ENCODE measurements at places on chromosomes 12 and 14.
A peak's percentile ranks its signal among the peaks of the same experiment; 100 is the strongest.

GRCh38 chr14:93464271-93464670 is 33.5 kb downstream of the UNC79 start:
- no peak for DNase-seq

- DNase-seq = no peak
These were observed 125.5 kb upstream of the DCN start for GRCh38 chr12:91307957-91308670.

- peak; percentile 64 for DNase-seq
These were observed 46.6 kb downstream of the SUSD6 start for GRCh38 chr14:69657950-69658355.

GRCh38 chr12:124296295-124296915 is 1.5 kb downstream of the RFLNA start:
- DNase-seq = peak; percentile 27

DNA sequence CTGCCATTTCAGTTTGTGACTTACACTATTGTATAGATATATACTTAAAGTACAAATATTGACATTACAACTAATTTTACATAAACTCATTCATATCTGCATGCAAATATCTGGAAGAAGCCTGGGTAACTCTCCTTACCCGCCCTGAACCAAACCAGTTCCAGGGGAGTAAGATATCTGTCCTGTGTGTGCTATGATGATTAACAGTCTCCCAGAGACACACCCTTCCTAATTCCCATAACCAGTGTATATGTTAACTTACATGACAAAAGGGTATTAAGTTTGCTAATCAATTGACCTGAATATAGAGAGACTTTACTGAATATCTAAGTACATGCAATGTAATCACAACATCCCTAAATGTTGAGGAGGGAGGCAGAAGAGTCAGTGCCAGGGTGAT is 23.0 kb downstream of the PRB3 start:
- DNase-seq = no peak

- DNase-seq = peak; percentile 99
These were observed 4.4 kb upstream of the DNAJC22 start for GRCh38 chr12:49342066-49342913.

DNA sequence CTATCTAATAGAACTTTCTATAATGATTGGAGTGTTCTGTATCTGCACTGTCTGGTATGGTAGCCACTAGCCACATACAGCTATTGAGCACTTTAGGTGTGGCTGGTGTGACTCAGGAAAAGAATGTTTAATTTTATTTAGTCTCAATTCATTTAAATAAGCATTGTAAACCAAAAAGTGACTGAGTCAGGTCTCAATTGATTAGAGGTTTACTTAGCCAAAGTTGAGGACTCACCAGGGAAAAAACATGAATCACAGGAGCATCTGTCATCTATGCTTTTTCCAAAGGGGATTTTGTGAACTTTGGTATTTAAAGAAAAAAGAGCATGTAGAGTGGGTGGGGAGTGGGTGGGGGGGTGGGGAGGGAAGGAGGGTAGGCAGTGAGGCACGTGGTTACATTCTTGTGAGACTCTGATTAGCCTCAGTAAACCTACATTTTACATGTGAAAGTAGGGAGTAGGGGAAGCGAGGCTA is 473.1 kb downstream of the ATP23 start:
- DNase-seq = no peak

DNA sequence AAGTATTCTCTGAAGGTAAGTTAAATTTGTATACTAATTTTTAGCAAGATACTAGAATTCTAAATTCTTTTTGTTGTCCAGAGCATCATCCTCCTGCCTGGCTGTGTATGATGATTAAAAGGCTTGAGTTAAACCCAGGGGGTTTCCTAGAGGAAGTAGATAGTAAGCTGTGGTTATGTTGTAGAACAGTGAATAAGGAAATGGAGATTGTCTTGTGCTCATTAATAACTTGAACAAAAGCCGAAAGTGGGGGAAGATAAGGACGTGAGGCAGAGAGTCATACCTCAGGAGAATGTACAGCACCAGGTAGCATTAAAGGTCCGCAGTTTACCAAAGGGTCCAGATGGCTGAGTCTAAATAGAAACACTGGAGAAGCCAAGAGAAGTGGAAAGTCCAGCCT is 42.0 kb downstream of the CKB start:
- no peak for DNase-seq

GRCh38 chr12:6768990-6769389 is 2.8 kb downstream of the PTMS start:
- peak; percentile 67 for DNase-seq

DNA sequence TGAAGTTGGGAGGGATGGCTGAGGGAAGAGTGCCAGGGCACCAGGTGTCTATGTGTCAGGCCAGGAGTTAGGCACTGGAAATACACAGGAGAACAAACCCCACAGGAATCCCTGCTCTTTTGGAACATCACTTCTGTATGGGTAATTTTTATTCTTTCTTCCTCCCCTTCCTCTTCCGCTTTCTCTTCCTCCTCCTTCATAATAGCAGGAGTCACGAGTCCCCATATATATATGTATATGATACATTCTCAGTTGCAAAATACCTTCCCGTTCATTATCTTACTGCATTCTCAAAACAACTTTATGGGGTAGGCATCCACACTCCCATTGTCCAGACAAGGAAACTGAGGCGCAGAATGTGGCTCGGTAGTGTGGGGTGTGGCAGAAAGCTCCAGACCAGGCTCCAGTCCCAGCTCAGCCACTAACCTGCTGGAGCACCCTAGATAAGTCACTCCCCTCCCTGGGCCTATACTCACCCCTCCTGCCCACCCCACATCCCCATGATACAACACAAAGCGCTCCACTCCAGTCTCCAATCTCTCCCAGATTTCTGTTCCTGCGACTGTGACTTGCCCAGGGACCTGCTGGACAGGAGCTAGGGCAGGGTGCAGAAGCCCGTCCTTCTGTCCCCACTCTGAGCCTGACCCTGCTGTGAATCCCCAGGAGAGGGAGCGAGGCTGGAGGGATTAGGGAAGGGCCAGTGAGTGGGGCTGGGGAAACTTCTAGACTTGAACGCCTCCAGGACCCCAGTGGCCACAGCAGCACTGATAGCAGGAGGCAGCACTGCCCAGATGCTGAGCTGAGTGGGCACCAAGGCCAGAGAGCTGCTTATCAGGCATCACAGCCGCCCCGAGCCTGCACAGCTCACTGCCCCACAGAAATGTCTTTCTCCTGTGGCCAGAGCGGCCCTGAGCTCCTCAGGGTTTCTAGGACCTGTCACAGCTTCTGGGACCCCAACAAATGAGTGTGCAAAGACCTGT is 1.4 kb upstream of the AQP2 start:
- no peak for DNase-seq

DNA sequence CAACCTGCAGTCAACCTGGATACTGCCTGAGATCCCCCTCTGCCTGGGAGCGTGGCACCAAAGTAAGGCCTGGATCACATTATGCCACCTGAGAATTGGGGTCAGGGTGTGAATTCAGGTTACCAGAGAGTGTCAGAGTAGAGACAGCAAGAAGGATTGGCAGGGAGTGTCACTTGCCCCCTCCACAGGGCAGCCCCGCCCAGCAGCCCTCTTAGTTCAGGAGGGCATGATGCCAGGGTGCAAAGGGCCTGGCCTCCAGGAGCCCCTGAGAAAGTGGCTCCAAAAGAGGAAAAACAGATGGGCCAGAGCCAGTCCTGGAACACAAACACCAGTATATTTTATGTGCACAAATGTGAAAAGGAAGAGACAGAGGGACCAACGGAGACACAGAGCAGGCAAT is 18.6 kb downstream of the TMEM229B start:
- DNase-seq = no peak

GRCh38 chr12:57430112-57430930 is 522 bp downstream of the R3HDM2 start:
- no peak for DNase-seq

GRCh38 chr14:52879958-52880357 is 70.9 kb downstream of the FERMT2 start:
- no peak for DNase-seq

- DNase-seq = no peak
These were observed 224.5 kb upstream of the PELI2 start for GRCh38 chr14:55893705-55894104.

DNA sequence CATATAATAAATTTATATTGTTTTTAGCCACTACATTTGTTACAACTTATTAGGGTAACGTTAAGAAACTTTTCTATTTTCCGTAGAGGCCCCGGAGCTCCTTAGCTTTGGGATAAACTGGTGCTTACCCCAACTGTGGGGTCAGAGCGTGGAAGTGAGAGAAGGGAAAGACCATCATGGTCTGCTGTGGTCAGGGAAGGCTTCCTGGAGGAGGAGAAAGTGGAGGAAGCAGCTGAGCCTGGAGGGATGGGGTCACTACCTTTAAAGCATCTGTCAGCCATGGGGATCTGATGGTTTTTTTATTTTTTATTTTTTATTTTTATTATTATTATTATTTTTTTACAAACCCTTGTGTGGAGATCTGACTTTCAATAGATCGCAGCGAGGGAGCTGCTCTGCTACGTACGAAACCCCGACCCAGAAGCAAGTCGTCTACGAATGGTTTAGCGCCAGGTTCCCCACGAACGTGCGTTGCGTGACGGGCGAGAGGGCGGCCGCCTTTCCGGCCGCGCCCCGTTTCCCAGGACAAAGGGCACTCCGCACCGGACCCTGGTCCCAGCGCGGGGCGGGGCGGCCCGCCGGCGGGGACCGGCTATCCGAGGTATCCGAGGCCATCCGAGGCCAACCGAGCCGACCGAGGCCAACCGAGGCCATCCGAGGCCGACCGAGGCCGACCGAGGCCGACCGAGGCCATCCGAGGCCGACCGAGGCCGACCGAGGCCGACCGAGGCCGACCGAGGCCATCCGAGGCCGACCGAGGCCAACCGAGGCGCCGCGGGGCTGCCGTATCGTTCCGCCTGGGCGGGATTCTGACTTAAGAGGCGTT is 1101.2 kb upstream of the TMEM132C start:
- peak; percentile 74 for DNase-seq

DNA sequence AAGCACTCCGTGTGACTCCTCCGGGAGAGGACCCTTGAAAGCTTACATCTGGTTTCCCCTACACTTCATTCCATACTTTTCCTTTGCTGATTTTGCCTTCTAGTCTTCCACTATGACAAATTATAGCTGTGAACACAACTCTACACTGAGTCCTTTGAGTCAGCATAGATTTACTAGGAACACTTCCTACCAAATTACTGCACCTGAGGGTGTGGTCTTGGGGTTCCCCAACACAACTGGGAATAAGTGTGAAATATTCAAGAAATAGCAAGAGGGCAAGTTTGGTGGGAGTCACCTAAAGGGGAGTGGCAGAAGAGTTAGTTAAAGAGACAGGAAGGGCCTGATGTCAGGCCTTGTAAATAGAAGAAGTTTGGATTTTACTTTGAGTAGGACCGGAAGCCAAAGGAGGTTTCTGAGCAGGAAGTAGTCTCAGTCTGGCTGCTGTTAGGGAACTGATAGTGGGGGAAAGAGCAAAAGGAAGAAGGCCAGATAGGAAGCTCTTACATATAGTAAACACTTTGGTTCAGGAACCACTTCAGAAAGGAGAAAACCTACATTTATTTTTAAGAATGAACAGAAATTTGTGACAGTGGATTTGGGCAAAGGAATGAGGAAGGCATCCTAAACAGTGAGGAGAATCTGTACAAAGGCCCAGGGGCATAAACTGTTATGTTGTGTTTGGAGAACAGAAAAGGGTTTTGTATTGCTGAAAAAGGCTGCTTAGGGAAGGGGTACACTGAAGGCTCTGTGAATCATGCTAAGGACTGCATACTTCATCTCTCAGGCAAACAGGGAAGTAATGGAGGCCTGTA is 14.2 kb downstream of the SEL1L start:
- no peak for DNase-seq

DNA sequence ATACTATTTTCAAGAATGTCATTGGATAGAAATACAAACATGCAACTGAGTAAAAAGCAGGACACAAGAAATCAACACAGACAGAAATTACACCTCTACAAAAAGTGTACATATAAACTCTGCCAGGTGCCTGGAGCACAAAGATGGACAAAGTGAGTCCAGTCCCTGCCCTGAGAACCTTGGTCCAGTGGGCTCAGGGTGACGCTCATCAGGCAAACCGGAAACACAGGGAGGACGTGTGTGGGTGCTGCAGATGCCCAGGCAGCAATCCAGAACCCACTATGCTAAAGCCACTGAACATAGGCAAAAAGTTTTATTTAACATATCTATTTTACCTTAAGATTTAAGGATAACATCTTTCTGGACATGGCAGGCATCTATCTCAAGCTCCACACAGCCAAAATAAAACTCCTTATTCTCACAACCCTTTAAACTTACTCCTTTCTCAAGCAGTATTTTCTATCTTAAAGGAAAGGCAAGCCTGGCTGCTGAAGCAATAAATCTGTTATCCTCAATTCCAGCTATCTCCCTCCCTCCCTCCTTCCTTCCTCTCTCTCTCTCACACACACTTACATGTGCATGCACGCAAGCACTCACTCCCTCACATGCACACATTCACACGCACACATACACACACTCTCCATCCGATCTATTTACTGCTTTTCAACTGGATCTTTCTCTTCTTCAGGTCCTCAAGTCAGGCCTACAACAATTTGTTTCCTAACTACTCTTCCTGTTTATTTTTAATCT is 10.2 kb downstream of the PPP1R13B start:
- DNase-seq = no peak

DNA sequence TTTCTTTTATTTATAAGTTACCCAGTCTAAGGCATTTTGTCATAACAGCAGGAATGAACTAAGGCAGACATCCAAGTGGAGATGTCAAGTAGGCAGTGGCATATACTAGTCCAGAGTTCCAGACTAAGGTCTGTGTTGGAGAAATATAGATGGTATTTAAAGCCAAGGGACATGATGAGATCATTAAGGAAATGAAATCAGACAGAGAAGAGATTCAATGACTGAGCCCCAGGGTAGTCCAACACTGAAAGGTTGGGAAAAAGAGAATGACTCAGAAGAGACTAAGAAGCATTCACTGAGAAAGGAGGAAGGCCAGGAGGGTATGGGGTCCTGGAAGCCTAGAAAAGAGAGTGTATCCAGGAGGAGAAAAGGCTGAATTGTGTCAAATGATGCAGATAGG is 442.2 kb upstream of the CCDC196 start:
- DNase-seq = no peak

DNA sequence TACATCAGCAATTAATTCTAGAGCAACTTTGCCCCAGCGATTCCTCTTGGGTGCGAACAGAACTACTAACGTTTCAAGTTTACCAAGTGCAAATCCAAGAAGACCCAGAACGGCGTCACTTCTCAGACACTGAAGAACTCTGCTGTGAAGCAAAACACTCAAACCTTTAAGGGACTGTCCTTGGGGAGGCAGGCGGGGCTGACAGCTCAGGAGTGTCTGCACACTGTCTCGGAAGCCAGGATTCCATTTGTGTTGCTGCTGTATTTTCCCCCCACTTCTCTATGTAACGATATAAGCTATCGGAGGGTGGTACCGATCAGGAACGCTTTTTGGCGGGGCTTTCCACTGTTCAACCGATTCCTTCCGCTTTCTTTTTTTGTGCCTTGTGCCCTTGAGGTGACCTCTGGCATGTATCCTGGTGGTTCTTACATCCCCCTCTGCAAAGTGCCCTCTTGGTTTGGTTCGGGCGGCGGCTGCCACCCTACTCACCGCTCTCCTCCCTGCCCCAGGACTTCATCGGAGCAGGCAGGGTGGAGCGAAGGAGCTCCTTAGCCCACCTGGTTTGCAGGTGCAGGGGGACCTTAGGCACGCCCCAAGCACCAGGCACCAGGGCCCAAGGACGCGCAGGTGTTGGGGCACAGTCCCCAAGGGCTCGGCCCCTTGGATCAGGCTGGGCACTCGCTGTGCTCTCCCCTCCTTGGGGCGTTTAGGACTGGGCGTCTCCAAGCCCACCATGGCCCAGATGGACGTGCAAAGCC is 19.2 kb upstream of the MLXIP start:
- no peak for DNase-seq

GRCh38 chr14:65471038-65471878 is 58.7 kb downstream of the FUT8 start:
- no peak for DNase-seq

Measured in ELF-1 (cell line).